ENCODE measurements at places on chromosomes 1 and 21. TPM values are rescaled to one million over a fixed set of nuclear protein-coding genes. Genes with fewer than 3 reads are reported as not detected.

DNA sequence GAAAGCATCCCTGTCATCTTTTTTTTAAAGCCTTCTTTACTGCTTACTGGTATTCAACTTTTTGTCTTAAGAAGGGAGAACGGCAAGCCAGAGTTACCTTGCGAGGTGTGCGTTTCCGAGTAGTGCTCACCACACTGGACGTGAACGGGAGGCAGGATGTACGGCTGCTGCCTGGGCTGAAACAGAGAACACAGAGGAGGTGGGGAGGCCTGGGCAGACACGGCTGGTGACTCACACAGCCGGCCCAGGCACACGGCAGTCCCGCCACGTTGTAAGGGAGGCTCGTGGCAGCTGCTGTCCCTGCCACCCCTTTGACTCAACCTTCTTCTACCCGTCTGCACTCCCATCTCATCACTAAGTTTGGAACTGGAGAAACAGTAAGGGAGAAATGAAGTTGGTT lies 105.8 kb downstream of the SMYD2 start:
- no peak for DNase-seq

DNA sequence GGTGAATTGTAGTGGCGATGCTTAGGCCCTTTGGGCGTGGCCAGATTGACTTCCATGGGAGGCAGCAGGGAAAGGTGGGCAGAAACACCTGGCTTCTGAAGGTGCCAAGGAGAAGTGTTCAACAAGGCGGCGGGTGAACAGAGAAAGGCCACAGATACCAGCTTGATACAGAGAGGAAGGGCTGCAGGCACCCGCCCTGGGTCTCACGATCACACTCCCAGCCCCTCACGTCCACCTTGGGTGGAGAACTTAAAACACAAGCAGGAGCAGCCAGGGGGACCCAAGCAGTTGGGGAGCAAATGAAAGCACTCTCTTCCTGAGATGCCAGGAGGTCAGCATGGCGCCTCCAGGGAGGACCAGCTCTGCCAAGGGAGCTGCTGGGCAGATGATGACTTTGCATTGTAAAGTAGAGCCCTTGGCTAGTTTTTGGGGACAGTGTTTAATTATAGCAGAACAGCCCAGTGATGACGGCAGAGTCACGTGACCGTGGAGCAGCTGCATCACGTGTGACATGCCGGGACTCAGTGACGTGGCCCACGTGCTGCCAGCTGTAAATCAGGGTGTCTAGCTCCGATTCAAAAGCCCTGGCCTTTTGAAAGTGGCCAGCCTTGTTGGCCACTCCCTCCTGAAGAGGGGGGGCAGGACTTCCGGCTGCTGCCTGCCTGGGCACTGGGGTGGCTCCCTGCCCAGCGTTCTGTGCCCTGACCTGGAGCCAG lies 19.0 kb downstream of the SLC37A1 start:
- DNase-seq = no peak

DNA sequence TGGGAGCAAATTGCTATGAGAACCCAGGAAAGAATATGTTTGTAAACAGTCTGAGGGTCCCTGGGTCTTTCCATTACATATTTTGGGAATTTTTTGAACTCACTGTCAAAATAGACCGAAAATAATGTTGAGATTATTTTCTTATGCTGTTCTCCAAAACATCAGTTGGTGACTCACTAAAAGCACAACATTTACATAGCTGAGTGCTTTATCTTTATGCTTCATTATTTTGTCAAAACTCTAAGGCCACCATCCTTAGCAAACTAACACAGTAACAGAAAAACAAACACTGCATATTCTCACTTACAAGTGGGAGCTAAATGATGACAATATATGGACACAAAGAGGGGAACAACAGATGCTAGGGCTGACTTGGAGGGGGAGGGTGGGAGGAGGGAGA lies 459.3 kb downstream of the ADGRL2 start:
- DNase-seq = no peak

DNA sequence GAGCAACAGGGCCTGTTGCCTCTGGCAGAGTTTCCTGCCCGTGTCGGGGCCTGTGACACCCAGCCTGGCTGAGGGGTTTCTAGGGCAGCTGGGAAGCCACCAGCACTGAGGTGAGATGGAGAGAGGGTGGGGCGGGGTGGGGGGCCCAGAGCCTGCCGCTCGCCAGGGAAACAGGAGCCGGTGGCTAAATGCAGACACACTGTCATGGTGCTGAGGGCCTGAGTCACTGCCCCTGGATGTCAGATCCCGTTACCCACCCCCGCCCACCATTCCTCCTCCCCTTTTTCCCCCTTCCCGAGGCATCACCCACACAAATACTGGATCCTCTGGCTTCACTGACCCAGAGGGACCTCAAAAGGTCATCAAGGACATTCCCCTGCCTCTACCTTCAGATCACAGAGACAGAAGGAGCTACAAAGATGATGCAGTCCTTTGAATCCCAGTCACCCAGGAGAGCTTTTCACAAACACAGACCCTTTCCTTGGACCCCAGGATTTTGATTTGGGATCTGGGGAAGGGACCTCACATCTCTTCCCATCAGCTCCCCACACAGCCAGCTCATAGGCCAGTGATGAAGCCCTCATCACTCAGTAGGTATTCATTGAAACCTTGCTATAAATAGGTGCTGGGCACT lies 1.9 kb upstream of the HSPB7 start:
- no peak for DNase-seq

DNA sequence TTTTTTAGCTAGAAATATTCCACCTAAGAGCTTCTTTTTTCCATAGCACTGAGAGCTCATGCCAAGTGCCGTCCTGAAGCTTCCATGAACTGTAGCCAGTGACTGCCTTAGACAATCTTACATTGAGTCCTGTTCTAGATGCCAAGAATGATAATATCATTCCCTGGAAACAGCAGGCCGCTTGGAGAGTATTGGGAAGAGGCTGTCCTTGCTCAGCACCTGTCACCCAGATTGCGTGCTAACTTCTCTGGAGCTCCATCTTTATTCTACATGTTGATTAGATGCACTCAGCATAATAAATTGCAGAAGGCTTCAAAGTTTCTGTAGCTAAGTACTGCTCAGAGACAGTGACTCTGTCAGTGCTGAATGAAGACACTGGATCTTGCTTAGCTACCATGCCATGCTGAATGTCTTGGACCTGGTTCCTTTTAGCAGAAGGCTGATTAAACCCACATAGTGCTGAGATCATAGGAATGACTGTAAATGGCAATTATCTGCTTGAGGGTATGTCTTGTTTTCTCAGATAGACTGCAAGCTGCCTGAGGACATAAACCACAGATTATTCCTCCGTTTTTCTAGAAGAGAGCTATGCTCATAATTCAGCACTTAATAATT lies 83.1 kb upstream of the IRF2BP2 start:
- no peak for DNase-seq

DNA sequence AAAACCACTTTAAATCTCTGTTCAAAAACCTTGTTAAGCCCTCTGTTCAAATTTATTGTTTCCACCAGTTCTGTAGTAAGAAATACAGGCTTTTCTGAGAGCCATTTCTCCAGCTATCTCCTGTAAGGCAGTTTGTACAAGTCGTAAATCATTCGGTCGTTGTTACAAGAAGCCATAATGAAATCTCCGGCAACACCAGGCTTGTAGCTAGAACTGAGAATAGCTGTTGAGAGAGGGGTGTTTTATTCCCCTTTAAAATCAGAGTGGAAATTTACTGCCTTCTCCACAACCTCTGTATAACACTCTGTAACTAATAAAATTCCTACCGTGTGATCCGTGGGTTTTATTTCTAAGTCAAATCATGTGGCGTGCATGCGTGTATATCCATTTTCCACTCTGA lies 335.8 kb upstream of the KAZN start:
- no peak for DNase-seq

DNA sequence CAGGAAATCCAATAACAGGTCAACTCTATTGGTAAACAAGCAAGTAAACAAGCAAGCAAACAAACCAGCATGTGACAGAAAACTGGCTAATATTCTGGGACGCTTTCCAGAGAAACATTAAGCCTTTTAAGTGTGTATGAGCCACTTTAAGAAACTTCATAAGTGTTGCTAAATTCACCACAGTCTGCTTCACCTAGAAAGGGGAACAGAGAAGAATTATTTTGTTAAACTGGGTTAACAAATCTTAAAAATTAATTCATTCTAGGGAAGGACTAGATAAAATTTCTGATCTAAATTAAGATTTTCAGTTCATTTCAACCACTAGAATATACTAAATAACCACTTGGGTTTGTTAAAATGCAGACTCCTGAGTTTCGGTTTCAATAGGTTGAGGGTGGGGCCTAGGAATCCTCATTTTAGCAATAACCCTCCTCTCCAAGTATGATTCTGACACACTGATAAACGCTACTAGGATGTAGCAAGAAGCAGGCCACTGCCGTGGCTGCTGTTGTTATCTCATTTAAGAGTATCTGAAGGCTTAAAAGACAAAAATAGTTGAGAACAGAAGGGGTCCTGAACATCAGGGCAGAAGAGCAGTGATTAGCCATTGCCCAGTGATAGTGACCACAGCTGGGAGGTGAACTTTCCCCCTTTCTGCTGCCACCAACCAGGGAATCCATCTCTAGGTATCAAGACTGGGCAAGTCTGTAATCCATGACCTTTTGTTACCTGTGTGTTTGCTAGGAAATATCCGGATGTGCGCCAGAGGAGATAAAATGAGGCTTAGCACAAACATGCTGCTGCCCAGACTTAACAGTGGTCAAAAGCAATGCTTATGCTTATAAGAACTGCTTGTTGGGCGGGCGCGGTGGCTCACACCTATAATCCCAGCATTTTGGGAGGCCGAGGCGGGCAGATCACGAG lies 11.2 kb downstream of the CREG1 start:
- no peak for DNase-seq

GRCh38 chr1:185787238-185787637 lies 53.0 kb downstream of the HMCN1 start:
- DNase-seq = no peak

- peak; percentile 64 for DNase-seq
These were observed 848 bp upstream of the PYHIN1 start for GRCh38 chr1:158930504-158930903.

GRCh38 chr1:68145418-68146126 lies 86.8 kb downstream of the WLS start:
- DNase-seq = no peak

DNA sequence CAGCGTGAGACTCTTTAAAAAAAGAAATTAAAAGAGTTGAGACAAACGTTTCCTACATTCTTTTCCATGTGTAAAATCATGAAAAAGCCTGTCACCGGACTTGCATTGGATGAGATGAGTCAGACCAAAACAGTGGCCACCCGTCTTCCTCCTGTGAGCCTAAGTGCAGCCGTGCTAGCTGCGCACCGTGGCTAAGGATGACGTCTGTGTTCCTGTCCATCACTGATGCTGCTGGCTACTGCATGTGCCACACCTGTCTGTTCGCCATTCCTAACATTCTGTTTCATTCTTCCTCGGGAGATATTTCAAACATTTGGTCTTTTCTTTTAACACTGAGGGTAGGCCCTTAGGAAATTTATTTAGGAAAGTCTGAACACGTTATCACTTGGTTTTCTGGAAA lies 31.2 kb downstream of the IFNAR1 start:
- DNase-seq = no peak

- no peak for DNase-seq
These were observed 33.2 kb downstream of the ZBTB40 start for GRCh38 chr1:22484706-22485345.

DNA sequence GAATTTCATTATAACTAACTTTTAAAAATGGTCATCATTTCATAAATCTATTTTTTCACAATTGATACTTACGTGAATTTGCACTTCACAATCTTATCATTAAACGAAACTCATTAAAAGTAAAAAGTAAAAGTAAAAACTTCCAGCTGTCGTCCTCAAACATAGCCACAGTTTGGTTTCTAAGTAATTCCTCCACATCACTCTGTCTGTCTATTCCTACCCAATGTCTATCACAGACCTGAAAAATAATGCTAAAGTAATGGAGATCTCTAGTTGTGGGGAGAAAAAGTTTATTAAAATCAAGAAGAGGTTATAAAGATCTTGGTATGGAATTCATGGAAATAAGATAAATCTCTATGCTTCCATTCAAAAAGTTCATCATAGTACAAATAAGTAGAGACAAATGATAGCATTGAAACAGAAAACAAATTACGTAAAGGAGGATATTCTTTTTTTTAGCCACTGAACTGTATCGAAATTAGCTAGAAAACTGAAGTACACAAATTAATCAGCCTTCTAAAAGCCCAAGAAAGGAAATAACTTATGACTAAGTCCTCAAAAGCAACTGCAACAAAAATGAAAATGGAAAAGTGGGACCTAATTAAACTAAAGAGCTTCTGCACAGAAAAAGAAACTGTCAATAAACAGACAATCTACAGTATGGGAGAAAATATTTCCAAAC lies 148.6 kb downstream of the TIAM1 start:
- no peak for DNase-seq

GRCh38 chr1:94463765-94464330 lies 45.7 kb downstream of the ABCD3 start:
- DNase-seq = no peak

GRCh38 chr1:231748760-231749415 lies 122.3 kb downstream of the DISC1 start:
- no peak for DNase-seq

The MAB21L3 gene
- not detected for total RNA-seq

The KRTAP7-1 gene
- not detected for total RNA-seq

The ERICH3 gene
- total RNA-seq = not detected
